ENCODE measurements at places on chromosomes 1 and 21. TPM values are rescaled to one million over a fixed set of nuclear protein-coding genes. Genes with fewer than 3 reads are reported as not detected.

LCE1E gene
- not detected for polyA plus RNA-seq

GRCh38 chr1:18409609-18410237, 71.0 kb upstream of the KLHDC7A start:
- no peak for DNase-seq

RNU1-4 gene
- polyA plus RNA-seq = not detected

GRCh38 chr1:204650911-204651570, 34.5 kb downstream of the LRRN2 start:
- no peak for DNase-seq

- DNase-seq = no peak
Measured at GRCh38 chr1:17136936-17137335, 17.7 kb upstream of the PADI2 start.

LAPTM5 gene
- polyA plus RNA-seq = 10.6 TPM

- no peak for DNase-seq
Measured at GRCh38 chr1:25631750-25632485, 15.3 kb downstream of the MAN1C1 start.

- no peak for DNase-seq
Measured at GRCh38 chr1:30668546-30669327, 54.6 kb downstream of the MATN1 start.

DNA sequence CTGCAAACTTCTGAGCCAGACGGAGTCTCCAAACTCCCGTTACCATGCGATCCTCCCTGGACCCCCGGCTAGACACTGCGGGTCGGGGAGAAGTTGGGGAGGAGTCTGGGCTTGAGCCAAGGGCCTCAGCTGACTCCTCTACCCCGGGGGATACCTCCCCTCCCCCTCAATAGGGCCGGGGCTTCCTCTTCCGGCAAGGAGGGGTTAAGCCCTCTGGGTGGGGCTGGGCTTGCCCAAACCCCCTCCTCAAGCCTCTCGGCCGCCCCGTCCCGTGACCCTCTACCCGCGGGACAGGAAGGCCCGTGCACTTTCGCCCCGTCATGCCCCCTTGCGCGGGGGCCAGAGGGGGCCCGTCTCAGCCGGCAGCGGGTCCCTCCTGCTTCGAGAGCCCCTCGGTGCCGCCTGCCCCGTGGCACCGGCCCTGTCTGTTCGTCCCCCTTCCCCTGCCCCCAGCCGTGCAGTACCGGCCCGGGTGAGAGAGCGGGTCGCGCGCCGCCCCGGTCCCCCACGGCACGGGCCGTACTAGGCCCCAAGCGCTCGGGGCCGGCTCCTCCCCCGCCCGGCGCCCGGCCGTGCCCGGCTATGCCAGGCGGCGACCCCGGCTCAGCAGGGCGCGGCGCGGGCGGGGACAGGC, 652 bp downstream of the ARL8A start:
- DNase-seq = no peak

GRCh38 chr1:169844941-169845608, 48.6 kb downstream of the SCYL3 start:
- no peak for DNase-seq

LY9 gene
- 0.14 TPM for polyA plus RNA-seq

PIGM gene
- polyA plus RNA-seq = 9.6 TPM

PLCH2 gene
- polyA plus RNA-seq = 1.5 TPM

GRCh38 chr1:109948285-109948630, 36.3 kb upstream of the AHCYL1 start:
- no peak for DNase-seq

DNA sequence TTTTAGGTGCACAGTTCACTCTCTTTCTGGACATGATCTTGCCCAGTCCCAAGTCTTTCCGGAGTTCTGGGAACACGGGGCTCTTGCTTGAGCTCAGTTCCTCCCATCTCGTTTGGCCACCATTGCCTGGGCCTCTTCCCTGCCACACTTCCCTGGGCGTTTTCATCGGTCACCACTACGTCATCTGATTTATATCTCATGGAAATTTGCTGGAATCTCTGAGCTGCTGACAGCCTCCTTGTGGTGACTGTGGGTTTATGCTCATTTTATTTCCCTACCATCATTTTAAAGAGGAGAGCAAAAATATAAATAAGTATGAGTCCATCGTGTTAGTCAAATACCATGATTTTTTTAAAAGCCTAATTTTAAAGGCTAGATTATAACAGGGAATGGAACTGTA, 449.1 kb upstream of the KAZN start:
- DNase-seq = no peak

DNA sequence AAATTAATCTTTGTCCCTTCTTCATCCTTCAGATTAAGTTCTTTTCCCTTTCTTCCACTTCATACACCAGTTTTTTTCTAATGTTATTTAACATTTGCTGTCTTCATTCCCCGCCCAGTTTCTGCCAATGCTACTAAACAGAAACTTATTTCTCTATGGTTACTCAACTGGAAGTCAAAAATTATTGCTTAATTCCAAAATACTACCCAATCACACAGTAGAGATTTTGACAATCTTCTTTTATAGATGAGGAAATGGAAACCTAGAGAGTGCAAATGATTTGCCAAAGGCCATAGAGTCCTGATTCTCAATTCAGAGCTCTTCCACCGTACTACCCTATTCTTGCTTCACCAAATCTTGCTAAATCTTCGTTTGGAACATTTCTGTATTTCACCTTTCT, 58.1 kb upstream of the SH3GLB1 start:
- no peak for DNase-seq

RGS4 gene
- polyA plus RNA-seq = 14.8 TPM

GGPS1 gene
- polyA plus RNA-seq = 51.8 TPM

DNA sequence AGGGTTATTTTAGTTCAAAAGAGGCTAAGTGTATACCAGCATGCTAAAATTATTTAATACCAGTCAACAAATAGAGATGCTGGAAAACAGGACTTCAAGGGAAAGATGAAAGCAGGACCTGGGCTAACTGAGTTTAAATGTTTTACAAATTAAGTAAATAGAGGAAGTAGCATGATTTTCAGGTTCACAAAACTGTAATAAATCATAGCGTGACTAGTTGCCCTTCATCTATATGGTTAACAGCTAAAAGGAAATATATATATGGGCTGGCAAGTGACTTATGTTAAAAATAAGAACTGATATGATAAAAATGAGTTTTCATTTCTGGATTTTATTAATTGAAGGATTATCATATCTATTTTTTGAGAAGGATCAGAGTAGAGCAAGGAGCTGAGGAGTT, 25.6 kb downstream of the DPYD start:
- DNase-seq = no peak

GRCh38 chr1:53385276-53386225, 57.7 kb upstream of the LRP8 start:
- DNase-seq = no peak

DNA sequence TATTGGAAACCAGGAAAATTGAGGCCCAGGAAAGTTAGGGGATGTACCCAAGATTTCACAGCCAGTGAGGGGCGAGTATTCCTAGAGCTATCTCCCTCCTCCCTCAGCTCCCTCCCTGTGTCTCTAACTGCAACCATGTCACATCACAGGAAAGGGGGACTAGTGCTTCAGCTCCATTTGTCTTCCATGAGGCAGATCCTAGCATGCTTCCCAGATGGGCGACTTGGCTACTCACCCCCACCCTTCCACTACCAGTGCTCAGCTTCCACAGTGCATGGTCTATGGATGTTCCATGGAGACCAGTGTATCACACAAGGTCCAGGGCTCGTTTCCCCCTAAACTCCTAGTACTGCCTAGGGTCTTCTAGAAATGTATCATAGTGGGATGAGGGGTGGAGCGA, 4.6 kb upstream of the SPRR4 start:
- DNase-seq = no peak

DNA sequence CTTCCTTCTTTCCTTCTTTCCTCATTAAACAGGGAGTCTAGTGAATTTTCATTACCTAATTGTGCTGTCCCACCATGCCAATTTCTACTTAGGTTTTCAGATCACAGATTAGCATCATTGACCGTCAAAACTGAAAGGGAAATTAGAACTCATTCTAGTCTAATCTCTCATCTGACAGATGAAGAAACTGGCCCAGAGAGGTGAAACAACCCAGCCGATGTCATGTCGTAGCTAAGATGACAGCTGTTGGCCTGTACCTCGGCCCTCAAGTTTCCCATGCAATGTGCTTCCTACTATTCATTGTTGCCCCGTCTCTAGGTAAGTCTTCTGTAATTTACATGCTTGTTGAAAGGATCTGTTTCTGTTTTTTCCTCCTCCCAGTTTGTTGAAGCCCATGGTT, 128.2 kb upstream of the KIAA0040 start:
- DNase-seq = no peak

GRCh38 chr1:177043597-177043996, 120.9 kb downstream of the ASTN1 start:
- DNase-seq = no peak

- no peak for DNase-seq
Measured at GRCh38 chr1:184593597-184593996, 161.1 kb downstream of the EDEM3 start.

MROH7 gene
- polyA plus RNA-seq = 19.5 TPM
